ENCODE measurements at places on chromosomes 6 and 20.

GRCh38 chr20:46872328-46873211 is 22.1 kb upstream of the EYA2 start:
- no peak for DNase-seq

- peak; percentile 25 for DNase-seq
Measured at GRCh38 chr6:130981409-130981808, 81.6 kb downstream of the EPB41L2 start.

DNA sequence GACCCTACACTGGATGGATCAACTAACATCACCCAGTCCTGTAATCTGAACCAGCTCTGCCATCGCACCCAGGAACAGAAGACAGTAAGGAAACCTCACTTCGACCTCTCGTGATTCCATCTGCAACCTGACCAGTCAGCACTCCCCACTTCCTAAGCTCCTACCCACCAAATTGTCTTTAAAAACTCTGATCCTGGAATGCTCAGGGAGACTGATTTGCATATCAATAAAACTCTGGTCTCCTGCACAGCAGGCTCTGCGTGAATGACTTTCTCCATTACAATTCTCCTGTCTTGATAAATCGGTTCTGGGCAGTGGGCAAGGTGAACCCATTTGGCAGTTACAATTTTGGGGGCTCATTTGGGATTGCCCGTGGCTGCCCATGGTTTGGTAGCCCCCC is 18.3 kb upstream of the AGPAT4 start:
- DNase-seq: no peak

DNA sequence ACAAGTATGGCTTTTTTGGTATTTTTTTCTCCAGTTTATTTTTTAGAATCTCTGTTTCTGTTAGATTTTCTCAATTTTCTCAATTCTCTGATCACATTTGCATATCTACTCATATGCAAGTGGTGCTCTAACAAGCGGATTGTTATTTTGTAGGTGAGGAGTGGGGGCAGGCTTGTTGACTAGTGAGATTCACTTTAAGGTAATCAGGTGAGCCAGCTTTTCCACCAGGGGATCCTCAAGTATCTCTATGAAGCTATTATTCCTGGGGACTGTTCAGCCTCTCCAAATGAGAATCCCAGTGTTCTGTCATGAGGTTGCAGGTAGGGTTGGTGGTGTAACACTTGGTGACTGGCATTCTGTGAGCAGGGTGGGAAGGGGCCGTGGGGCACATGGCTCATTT is 274.3 kb upstream of the FERMT1 start:
- DNase-seq: no peak
